ENCODE measurements at places on chromosomes 4 and X. TPM values are rescaled to one million over a fixed set of nuclear protein-coding genes. Genes with fewer than 3 reads are reported as not detected.

DNA sequence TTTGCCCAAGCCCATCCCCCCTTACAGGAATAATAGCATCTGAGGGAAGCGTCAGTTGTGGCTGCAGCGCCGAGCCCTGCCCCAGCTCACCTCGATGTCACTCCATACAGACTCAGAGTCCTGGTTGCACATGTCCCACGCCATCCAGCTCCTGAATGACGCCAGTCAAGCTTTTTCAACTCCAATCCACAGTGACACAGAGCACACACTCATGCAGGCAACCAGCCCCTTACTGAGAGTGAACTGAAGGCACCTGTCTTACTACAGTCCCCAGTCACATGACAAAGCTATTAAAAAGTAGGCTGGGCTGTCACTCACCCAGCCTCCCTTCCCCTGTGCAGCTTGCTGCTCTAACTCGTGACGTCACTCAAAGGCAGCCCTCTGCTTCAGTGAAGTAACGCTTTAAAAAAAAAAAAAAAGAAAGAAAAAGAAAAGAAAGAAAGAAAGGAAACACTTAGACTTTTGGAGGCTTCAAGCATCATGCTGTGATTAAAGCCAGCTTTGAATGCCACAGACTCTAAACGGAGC lies at the start of gene PPARGC1A:
TSS of gene PPARGC1A (minus strand) at position 234 of the 528 bp plus-strand sequence. CDS start at position 144, 90 bp downstream.
- no peak for DNase-seq

- no peak for DNase-seq
Measured at GRCh38 chrX:50643525-50644137, 170.4 kb downstream of the SHROOM4 start.

DNA sequence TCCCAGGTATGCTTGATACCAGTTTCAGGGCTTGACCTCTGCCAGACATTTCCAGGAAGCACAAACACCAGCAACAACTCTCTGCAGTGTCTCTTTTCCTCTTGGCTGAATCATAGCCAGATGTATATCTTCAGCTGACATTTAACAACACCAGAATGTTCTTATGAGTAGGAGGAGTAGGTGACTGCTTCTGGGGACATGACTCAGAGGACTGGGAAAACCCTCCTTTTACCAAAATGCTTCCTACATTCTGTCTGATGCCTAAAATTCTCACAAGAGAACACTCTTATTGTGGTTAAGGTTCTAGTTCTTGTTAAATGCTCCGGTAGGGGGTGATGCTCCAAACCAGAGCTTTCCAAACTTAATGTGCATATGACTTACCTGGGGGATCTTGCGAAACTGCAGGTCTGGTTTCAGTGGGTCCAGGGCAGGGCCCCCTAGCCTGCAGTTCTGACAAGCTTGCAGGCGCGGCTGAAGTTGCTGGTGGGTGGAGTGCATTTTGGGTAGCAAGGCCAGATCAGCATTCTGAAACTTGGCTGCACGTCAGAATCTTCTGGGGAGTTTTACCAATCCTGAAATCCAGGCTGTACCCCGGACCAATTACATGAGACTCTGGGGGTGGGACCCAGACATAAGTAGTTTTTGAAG lies 329.3 kb upstream of the RPS6KA3 start:
- no peak for DNase-seq

- no peak for DNase-seq
Measured at GRCh38 chr4:83255584-83255983, 29.0 kb downstream of the COQ2 start.

MAMLD1 gene
- total RNA-seq: 1.7 TPM

Data from CD4-positive, CD25-positive, alpha-beta regulatory T cell (primary cell).